Activated naive CD4-positive, alpha-beta T cell treated with anti-CD3 and anti-CD28 coated beads, Interleukin-2, amount 50 U/mL, for 72 hours (primary cell): ENCODE measurements at places on chromosomes 7 and 10. TPM values are rescaled to one million over a fixed set of nuclear protein-coding genes. Genes with fewer than 3 reads are reported as not detected.
A peak's percentile ranks its signal among the peaks of the same experiment; 100 is the strongest.

The ANKRD30A gene
- not detected for total RNA-seq

The TRIM74 gene
- total RNA-seq: 1.1 TPM

The ELAPOR2 gene
- 4.1 TPM for total RNA-seq

The ACTR1A gene
- total RNA-seq: 48.9 TPM

The LRRD1 gene
- not detected for total RNA-seq

The C10orf95 gene
- 0.30 TPM for total RNA-seq

GRCh38 chr7:25950488-25951413 lies 201.2 kb upstream of the NFE2L3 start:
- DNase-seq: peak; percentile 81

DNA sequence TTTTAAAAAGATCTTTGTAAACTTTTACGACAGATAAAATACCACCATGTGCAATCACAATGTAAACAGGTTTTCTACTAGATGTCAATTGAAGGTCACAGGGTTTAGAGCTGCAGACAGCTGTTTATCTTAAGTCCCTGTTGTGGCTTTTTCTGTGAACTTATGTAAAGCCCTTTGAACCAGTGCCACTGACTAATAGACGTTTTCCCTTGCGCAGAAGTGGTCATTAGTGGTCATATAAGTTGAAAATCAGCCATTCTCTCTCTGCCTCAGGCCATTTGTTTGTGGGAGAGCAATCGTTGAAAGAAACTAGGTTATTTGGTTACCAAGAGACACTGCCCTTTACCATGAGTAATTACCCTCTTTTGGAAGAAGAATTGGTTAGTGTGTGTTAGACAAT lies 23.9 kb downstream of the CACNB2 start:
- no peak for DNase-seq

- DNase-seq: no peak
These were observed 722.7 kb upstream of the CELF2 start for GRCh38 chr10:10294881-10295529.

- no peak for DNase-seq
These were observed 2.8 kb downstream of the SHH start for GRCh38 chr7:155809332-155809946.

DNA sequence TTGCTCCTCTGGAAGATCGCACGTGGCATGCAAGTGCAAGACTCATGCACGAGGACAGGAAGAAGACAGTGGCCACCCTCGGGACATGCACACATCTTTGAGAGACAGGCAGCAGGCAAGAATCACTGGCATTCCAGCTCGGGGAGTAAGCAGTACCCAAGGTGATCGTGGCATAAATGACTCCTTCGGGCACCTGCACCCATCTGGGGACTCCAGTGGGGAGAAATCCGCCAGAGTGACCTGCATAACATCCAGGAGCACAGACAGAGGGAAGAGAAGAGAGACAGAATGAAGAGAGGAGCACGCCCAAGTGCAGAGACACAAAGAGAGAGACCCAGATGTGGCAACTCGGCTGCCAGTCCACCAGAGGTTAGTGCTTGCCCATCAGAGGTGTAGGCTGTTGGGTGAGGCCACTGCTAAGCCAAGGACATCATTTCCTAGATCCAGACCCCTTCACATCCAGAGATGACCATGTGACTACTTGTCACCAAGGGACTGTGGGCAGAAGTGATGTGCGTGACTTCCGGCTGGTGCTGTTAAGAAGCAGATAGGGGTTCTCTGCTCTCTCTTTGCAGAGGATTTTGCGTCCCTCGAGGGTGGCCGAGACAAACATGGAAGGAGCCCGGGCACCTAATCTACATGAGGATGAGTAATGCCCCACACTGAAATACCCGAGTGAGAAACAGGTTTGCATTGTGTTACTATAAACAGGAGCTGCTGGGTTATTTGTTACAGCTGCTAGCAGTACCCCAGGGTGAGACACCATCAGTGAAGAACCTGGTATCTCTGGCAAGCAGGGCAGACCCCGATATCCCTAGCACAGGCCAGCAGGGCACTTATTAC lies 80.6 kb downstream of the VWA2 start:
- no peak for DNase-seq

DNA sequence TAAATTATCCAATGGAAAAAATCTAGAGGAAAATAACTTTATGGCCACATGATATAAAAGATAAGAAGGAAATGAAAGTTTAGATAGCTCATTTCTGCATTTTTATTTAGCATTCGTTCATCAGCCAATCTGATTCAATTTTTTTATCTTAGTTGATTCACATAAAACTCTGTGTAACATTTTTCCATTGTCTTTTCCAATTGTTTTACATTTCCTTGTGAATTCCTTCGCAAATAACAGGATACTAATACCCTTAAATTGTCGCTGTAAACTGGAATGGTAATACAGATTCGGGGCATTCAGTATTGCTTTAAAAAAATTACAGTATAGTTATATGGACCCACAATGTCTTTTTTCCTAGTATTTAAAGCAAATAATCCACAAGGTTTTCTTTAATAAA lies 136.4 kb downstream of the CUBN start:
- DNase-seq: no peak

DNA sequence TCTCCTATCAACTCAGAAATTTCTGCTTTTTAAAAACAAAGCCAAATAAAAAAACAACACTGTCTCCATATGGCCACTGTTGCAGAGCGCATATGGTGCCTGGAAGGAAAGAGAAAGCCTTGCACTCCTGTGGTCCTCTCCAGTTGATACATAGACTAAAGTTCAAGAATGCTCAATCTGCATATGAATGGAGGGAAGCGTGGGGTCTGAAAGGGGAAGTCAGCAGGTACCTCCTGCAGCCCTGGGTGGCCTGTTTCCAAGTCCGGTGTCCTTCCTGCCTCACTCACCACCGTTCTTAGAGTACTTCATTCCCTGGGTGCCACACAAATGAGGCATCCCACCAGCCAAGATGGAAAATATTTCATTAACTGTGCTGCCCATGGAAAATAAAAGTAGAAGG lies 138.3 kb upstream of the PALS2 start:
- no peak for DNase-seq

GRCh38 chr10:124318076-124318475 lies 100.6 kb downstream of the OAT start:
- no peak for DNase-seq

GRCh38 chr7:98294798-98295382 lies 13.4 kb downstream of the BRI3 start:
- no peak for DNase-seq

- DNase-seq: no peak
These were observed 111.8 kb upstream of the ANKRD1 start for GRCh38 chr10:91032611-91033206.

DNA sequence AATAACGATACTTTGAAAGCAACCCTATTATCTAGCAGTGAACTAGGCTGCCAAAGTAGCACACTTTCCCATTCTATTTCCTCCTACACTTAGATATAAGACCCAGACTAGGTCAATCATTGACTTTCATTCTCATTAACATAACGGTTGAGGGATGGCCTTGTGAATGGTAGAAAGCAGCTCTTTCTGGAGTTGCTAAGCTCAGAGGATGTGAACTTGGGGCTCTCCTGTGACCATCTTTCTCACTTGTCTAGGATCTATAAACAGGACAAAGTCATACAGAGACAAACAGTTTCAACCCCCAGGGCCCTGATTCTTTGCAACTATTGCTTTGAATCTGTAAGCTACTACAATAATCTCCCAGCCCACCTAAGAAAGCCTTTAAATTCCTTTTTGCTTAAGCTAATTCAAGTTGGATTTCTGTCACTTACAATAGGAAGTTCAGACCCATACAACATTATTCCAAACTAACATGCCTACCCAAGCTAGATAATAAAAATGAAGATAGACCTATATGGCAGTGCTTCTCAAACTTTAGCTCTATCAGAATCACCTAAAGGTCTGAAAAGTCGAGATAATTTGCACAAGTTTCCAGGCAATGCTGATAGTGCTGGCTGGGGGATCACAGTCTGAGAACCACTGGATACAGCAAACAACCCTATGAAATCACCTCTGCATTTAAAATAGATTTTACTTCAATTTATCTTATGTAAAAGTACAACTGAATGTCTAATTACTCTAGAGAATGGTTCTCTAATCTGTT lies 16.7 kb downstream of the P4HA1 start:
- no peak for DNase-seq
